Tibial artery (tissue), 4 donors: ENCODE measurements at places on chromosomes 2 and 18.

GRCh38 chr18:25289001-25289631, 62.9 kb downstream of the ZNF521 start:
- peak; percentile 38 for DNase-seq

GRCh38 chr2:104344306-104344705, 509.6 kb upstream of the POU3F3 start:
- DNase-seq = no peak

GRCh38 chr2:112726487-112727190, 5.8 kb downstream of the NT5DC4 start:
- peak; percentile 91 for DNase-seq

GRCh38 chr2:162462911-162463310, 119.0 kb downstream of the GCA start:
- no peak for DNase-seq

DNA sequence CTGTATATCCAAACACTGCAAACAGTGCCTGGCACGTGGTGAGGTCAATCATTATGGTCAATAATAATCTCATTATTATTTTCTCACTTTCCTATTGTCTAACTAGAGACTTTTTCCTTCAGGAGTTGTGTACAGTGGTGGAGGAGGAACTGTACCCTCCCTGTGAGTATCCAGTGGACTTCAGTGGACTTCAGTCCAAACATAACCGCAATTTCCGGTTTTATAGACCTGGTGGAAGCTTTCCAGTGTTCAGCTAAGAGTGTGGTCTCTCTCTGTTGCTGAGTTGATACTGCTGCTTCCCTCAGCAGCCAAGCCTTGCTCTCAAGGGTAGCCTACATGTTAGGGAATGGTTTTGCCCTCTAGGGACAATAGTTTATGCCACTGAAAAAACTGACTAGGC, 447.1 kb downstream of the TMEM182 start:
- DNase-seq = no peak
